ENCODE measurements at places on chromosomes 2 and 18.

GRCh38 chr2:99032001-99032400 is 96.0 kb upstream of the CRACDL start:
- no peak for DNase-seq

- DNase-seq, result no peak
These were observed 37.2 kb upstream of the OTX1 start for GRCh38 chr2:63013438-63013837.

GRCh38 chr2:3361518-3362389 is 15.9 kb downstream of the EIPR1 start:
- DNase-seq, result no peak

DNA sequence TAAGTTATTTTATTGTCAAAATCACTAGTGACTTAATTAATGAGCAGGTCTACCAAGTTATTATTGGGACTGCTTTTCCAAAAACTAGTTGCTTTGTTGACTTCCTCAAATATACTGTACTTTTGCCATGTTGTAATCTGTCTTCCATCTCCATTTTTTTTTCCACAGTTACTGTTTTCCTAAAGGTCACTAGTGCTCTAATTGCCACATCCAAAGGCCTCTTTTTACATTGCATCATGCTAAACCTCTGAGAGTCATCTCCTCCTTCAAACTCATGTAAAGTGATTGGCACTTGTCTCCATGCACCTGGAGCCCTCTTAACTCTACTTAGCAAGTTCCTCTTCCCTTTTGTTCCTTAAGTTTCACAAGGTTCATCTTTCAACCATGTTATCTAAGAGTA is 11.8 kb downstream of the PMAIP1 start:
- DNase-seq, result peak; percentile 64

DNA sequence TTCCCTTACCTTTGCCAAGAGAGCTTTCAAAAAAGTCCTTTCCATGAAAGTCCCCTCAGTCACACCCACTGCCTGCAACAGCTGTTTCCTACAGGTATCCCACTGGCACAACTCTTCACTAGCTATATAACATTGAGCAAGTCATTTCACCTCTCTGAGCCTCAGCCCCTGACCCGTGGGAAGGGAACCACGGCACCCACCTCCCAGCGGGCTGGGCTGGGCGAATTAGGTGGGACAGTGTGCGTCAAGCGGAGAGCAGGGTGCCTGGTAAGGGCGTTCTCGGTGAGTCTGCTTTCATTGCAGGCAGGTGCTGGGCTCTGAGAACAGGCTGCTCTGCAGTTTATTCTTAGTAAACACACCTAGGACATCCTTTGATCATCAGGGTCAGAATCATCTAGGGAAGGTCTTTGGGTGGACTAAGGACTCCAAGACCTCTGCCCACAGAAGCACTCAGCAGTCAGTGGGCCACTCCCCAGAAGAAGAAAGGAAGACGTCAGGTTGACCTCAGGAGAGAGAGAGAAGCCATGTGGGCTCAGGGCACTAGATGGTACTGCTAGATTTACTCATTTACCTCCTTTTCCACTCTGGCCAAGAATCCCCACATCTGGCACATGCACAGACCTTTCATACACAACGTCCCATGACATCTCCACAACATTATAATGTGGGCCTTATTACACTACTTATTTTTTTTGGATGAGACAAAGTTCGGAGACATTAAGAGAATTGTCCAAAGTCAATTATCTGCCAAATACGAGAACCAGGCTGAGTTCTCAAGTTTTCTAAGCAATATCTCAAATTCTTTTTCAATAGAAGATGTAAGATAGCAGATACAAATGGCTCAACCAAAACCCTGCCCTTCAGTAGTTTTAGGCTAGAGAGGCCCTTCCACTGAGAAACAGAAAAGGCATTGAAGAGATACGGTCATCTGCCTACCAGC is 79.9 kb downstream of the GALNT14 start:
- no peak for DNase-seq

- DNase-seq, result no peak
These were observed 9.5 kb upstream of the CYBRD1 start for GRCh38 chr2:171512683-171513195.

DNA sequence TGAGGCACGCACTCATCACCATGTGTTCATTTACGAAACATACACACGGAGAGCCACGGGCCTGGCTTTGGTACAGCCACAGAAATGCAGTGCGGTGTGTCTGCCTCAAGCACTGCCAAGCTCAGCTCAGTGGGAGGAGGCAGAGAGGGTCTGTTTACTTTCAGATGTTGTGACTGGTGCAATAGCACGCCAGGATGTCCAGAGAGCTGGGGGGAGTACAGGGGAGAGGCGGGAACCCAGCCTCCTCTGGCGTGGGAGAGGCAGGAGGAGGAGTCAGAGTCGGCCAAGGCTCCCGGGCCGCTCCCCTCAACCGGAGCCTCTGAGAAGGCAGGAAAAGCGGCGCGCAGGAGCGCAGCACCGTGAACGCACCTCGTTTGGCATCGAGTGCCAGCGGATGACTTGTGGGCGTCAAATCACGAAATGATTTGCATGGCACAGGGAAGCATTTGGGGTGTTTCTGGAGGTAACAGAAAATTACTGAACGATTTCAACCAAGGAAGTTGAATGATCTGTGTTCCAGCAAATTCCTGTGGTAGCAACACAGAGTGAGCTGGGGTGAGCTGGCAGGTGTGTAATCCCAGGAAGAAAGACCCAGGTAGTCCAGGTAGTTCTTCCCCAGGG is 143.0 kb downstream of the ZNF516 start:
- peak; percentile 99 for DNase-seq

GRCh38 chr2:109675666-109676345 is 61.6 kb downstream of the SOWAHC start:
- no peak for DNase-seq

All from amniotic epithelial cell (primary cell).